ENCODE measurements at places on chromosomes 2 and 18. TPM values are rescaled to one million over a fixed set of nuclear protein-coding genes. Genes with fewer than 3 reads are reported as not detected.

DNA sequence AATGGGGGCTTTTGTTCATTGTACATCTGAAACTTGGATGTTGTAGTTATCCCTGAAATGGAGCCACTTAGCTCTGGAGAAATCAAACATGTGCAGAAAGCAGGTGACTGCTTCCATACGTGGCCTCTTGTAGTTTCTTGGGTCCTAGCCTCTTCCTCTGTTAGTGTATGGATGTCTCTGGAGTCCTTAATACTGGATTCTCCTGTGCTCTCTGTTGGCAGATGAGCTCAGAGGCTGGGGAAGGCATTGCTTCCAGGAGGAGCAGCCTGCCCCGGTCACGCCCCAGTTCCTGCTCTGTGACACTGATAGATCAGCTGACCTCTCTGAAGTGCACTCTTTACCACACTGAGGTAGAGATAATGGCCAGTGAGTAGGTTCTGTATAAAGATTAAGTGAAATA lies 176.2 kb downstream of the LDLRAD4 start:
- no peak for DNase-seq

DNA sequence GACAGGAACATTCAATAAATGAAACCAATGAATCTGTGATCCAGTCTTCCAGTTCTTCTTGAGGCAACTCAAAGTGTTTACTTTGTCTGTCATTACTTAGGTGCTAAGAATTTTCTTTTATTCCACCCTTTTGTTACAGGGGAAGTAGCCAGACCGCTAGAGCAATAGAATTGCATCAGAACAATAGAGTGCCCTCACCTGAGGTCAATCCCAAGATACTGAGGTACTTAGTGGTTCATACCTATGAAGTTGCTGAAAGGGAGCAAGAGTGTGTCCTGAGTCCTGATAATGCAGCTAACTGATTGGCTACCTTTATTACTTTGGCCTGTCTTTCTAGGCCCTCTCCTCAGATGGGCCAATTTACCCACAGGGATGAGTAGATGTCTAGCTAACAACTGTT lies 359.4 kb upstream of the KCNH7 start:
- DNase-seq, result no peak

GRCh38 chr2:182300608-182301007 lies 126.2 kb downstream of the PDE1A start:
- DNase-seq, result no peak

DNA sequence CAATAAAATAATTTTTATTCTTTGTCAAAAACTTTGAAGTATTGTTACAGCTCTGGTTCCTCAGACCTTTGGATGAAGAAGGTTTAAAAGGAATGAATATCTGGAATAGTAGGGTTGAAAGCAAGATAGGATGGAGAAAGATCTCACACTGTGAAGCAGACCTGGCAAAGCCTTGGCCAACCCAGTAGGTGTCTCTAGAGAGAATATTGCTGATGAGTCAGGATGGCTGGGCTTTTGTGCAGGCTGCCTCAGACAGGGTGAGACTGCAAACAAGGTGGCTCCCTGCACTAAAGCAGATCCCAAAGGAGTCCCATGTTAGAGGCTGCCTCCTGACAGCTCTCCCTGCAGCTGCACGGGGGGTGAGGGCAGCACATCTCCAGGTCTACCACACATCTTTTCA lies 226.0 kb upstream of the ITGA4 start:
- no peak for DNase-seq

- DNase-seq, result no peak
These were observed 1101.4 kb downstream of the CBLN2 start for GRCh38 chr18:71442731-71443141.

DNA sequence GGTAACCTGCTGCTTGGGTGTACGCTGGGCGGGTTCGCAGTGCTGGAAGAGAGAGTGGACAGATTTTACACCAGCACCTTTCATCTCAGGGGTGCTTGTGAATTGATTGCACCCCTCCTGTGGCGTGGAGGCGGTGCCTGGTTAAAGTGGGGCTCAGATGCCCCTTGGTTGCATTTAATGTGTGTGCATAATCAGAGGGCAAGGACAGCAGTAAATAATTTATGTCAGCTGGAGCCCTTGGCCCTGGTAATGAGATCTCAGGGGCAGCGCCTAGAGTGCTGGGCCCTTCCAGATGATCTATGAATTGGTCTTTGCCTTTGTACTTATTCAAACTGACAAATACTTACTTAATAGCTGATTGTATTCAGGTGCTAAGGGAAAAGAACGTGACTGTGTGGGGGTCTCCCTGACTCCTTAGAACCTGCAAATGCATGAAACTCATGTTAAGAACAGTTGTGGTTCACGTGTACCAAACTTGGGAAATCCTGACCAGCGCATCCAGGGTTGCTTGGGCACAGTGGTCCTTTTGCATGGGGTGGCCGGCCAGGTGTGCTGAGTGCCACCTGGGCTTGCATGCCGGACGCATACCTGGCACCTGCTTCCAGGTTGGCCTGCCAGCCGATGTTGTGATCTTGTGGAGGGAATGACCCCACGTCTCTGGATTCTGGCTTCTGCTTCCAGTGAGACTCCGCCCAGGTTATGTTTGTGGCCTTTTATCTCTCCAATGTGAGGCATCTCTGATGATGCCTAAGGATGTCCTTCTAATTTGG lies 118.5 kb downstream of the AGAP1 start:
- no peak for DNase-seq

DNA sequence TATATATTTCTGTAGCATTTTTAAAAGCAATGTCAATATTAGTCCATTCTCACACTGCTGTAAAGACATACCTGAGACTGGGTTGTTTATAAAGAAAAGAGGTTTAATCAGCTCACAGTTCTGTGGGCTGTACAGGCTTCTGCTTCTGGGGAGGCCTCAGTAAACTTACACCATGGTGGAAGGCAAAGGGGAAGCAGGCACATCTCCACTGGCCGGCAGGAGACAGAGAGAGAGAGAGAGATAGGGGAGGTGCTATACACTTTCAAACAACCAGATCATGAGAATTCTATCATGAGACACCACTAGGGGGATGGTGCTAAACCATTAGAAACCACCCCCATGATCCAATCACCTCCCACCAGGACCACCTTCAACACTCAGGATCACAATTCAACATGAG lies 43.1 kb downstream of the CHMP3 start:
- DNase-seq, result no peak

DNA sequence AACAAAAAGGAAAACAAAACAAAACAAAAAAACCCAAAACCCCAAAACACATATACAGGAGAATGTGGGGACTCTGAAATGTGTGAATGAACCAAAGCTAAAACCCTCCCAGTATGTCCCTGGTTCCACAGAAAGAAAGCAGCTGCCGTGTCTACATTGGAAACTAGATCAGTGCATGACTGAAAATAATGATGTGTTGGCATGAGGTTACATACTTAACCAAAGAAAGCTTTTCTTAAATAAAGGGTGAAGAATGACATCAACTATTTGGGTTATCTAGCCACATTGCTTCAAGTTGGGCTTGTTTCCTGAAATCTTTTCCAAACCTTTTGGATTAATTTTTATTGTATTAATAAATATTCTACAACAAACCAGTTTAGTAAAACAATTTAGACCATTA lies 91.9 kb upstream of the FN1 start:
- no peak for DNase-seq

DNA sequence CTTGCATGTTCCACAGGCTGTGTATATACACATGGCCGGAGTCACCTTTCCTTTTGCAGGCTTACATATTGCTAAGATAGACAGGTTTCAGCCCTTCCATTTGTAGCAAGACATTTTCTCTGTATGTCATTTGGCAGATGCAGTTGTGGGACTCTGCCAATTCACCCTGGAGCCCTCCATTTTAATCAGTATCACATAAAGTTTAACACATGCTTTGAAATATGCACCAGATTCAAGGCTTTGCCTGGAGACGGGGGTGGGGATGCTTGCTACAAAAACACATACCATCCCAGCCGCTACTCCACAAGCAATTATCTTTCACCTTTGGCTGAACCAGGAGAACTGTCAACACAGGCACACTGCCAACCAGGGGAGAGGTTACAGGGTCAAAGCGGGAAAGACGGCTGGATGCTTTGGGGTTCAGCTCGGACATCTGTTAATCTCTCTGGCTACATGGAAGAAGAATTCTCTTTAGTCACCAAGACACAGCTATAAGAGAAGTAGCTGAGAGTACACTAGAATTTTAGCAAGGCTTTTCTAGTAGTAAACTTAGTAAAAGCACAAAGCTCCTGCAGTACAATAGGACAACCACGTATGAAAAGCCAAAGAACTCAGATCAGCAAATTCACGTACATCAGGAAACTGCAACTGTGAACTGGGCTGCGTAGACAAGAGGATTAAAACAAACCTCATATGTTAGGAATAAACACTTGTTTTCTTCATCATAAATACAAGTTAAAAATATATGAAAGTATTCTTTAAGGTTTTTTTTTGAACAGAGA lies 130.9 kb downstream of the EXOC6B start:
- DNase-seq, result peak; percentile 13

DNA sequence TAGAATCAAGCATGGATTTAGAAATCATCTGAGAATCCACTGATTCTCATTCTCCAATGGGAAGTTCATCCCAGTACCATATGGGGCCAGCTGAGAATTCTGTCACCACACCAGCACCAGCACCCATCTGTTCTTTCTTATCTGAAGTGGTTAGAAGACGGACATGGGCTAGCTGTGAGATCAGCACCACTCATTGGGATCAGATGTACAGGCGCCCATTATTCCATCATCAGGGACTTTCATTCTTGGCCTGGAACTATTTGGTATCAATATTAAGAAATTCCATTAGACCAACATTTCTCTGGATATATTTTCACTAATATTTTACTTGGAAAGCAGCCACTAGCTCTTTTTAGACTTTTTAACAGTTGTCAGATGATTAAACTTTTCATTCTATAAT lies 185.9 kb upstream of the LINC00305 start:
- no peak for DNase-seq

GRCh38 chr2:169716938-169717690 lies 16.5 kb upstream of the KLHL23 start:
- DNase-seq, result peak; percentile 75

DNA sequence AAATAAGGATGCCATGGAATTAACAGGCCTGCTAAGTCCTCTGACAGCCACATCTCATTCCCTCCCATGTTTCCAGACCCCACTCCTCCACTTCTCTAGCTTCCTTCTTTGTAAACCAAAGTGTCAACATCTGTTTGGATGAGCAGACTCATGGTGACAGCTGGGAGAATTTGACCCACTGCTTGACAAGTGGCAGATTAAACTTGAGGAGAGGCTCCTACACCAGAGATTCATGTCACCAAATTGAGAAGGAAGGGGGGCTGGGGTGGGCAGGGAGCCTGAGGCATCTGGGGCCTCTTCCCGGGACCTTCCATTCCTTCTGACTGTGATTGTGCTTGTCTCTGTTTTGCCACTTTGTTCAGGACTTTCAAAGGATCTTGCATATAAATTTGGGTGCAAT lies 41.0 kb upstream of the IGFBP5 start:
- no peak for DNase-seq

GRCh38 chr2:150417278-150417677 lies 70.2 kb downstream of the RND3 start:
- no peak for DNase-seq

DNA sequence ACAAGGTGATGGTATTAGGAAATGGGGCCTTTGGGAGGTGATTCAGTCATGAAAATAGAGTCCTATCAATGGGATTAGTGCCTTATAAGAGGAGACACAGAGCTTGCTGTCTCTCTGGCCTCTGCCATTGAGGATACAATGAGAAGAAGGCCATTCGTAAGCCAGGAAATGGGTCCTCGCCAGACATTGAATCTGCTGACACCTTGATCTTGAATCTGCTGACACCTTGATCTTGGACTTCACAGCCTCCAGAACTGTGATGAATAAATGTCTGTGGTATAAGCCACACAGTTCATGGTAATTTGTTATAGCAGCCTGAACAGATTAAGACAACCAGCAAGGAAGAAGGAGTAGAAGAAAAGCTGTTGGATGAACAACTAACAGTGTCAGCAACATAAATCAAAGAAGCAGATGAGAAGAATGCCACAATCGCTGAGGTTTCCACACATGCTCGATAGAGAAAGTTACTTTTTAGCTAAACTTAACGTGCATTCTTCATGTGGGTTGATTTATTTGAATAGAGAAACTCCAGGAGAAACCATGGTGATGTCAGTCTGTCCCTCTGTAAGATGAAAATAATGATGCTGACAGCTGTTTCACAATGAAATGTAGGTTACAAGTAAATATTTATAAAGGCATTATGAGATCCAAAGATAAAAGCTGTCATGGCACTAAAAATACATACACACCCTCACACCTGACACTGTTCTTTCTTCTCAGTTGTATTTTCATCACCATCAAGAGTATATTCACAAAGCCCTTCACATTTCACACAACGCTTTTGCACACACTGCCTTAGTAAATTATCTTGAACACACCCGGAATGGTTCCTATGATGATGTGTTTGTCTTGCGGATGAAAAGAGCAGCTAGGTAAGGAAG lies 153.7 kb upstream of the NCK2 start:
- DNase-seq, result no peak

GRCh38 chr18:62914871-62915392 lies 199.6 kb downstream of the PHLPP1 start:
- DNase-seq, result no peak

DNA sequence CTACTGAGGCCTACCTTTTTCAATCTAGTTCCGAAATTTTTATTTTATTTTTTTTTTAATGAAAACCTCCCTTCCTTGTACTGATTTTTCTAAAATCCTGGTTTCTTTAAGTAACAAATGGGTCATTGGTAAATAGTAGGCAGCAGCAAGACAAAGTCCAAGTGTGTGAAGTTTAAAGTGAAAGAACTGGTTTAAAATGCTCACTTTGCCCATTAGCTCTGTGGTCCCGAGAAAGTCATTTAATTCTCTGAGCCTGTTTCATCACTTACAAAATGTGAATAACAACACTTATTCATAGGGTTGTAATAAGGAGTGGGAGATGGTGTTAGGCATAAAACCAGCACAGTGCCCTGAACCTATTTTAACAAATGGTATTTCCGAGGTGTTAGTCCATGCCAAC lies 426.2 kb downstream of the ERBB4 start:
- no peak for DNase-seq

DNA sequence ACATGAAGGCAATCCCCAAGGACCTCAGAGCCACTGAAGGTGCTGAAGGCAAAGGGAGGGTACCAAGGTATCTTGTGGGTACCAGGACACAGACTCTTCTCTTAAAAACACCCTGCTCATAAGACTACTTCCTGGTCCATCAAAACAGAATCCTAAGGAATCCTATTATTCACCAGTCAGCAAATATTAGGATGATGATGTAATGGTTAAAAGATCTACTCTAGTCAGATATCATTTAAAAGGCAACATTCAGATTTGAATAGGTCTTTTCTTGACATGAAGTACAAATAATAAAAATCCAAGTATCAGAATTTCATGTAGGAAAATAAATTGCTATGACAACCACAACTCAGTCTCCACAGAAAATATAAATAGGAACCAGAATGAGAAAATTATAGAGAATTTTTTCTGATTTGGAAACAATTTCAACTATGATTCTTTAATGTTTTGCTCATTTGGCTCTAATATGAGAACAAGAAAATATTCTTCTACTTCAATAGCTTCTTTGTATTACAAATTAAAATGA lies 77.8 kb upstream of the ZNF397 start:
- DNase-seq, result no peak

LCT gene
- not detected for total RNA-seq

SANBR gene
- total RNA-seq, result 13.8 TPM

ANKRD30B gene
- total RNA-seq, result not detected

TTC32 gene
- total RNA-seq, result 6.4 TPM

CHMP3 gene
- total RNA-seq, result 87.6 TPM

SLC11A1 gene
- not detected for total RNA-seq

GPAT2 gene
- 6.3 TPM for total RNA-seq

Data from pulmonary artery endothelial cell (primary cell).